ENCODE measurements at places on chromosomes 16 and 17.

DNA sequence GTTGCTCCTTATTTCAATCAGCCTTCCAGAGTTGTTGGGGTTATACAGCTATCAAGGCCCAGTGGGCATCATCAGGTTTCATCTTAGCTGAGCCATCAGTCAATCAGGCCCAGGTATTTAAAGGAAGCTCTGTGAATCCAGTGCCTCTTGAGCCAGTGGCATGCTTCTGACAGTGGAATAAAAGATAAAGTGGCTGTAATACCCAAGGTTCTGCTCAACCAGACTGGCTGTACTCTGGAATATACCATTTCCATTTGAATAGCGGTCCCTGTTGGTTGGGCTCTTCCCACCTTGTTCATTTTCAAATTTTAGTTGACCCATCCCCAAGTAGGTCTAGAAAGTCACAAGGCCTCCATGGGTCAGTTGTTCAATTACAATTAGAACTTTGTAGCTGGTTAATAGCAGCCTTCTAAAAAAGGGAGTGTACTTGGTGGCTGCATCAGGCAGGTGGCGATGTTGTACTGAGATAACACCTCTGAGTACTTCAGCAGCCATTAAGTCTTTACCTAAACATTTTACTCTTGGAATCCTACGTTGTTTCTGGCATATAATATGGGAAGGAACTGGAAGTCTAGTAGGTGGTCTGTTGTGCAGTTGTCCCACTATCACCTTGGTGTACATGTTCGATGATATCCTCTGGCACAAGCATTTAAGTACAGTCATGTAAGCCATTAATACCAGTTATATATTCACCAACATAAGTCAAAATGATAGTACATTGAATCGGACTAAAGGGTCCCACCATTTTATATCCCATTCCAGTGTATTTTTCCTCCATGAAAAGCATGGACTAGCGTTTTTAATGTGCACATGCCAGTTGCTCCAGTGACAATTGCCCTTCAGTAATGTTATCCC, 294.1 kb downstream of the BCAS3 start:
- no peak for DNase-seq

- no peak for DNase-seq
Measured at GRCh38 chr17:73867056-73867455, 222.8 kb upstream of the SDK2 start.

DNA sequence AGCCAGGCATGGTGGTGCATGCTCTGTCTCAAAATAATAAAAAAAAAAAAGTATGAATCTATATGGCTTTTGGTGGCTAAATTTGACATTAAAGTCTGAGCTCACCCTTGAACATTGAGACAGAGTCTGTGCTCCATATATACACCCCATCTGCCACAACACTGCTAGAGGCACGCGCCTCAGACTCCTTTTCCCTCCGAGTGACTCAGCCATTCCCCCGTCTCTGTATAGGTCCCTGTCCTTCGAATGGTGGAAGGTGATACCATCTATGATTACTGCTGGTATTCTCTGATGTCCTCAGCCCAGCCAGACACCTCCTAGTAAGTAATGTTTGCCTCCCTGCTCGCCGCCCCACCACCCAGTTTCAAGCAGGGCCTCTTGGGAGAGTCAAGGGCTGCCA, 4.5 kb upstream of the EFNB3 start:
- no peak for DNase-seq

DNA sequence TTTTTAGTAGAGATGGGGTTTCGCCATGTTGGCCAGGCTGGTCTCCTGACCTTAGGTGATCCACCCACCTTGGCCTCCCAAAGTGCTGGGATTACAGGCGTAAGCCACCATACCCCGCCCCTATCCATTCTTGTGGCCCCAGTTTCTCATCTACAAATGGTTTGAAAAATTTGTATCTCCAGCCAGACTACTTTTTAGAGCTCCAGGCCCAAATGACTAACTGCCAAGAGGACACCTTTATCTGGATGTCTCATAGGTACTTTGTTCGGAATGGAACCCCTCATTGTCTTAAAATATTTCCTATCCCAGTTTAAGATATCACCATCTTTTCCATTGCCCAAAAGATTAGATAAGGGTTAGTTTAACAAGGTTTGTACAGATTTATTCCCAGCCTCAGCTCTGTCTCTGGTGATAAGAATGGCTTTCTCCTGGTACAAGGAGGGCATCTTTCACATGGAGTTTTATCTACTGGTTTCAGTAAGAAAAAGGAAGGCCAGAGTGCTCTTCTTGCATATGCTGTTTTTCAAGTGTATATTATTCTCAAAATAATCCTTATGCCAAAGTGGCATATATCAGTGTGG, 4.9 kb upstream of the CDC27 start:
- DNase-seq: no peak

DNA sequence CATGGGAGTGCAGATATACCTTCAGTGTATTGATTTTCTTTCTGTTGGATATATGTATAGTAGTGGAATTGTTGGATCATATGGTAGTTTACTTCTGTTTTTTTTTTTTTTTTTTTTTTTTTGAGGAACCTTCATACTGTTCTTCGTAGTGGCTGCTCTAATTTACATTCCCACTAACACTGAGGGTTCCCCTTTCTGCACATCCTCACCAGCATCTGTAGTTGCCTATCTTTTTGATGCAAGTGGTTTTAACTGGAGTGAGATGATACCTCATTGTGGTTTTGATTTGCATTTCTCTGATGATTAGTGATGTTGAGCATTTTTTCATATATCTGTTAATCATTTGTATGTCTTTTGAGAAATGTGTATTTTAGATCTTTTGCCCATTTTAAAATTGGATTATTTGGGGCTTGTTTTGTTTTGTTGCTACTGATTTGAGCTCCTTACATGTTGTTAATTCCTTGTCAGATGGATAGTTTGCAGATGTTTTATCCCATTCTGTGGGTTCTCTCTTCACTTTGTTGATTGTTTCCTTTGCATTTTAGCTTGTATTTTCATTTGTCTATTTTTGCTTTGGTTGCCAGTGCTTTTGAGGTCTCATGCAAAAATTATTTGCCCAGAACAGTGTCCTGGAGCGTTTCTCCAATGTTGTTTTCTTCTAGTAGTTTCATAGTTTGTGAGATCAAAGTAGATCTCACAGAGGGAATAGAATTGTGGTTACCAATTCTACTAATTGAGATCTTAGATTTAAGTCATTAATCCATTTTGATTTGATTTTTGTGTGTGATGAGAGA, 25.0 kb upstream of the BCAS3 start:
- no peak for DNase-seq

DNA sequence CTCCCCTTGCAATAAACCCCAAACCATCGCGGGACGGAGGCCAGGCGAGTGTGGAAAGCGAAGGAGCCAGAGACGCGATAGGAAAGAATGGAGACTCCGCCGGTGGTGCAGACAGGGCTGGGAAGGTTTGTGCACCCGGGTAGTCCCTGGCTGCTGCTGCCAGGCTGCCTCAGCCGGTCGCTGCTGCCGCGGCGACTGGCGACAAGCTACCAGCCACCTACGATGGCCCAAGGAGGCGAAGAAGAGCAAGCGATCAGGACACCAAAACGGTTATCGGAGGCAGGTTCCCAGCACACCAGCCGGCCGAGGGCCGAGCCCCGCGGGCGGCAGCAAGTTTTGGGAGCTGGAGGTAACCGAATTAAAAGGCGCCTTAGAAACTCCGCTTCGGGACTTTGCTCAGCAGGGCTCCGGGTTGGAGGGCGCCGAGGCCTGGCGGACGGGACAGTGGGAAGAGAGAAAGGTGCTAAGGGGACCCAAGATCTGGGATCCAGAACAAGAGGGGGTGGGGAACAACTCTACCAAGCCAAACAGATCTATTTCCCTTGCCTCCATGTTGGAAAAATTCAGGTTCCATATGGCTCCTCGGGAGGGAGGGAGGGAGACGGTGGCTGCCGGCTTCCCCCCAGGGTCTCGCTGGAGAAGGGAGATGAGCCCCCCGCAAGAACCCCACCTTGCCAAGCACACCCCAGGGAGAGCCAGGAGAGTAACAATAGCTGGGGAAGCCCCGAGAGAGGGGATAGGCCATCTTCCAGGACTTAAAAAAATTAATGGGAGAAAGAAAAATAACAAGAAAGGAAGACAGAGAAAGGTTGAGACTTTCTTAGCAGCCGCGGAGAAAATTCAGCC, 9.7 kb upstream of the HOXB2 start:
- DNase-seq: no peak

- DNase-seq: no peak
Measured at GRCh38 chr16:23252310-23252709, 49.8 kb upstream of the SCNN1B start.

GRCh38 chr16:4472880-4473279, 1.5 kb downstream of the NMRAL1 start:
- DNase-seq: no peak

DNA sequence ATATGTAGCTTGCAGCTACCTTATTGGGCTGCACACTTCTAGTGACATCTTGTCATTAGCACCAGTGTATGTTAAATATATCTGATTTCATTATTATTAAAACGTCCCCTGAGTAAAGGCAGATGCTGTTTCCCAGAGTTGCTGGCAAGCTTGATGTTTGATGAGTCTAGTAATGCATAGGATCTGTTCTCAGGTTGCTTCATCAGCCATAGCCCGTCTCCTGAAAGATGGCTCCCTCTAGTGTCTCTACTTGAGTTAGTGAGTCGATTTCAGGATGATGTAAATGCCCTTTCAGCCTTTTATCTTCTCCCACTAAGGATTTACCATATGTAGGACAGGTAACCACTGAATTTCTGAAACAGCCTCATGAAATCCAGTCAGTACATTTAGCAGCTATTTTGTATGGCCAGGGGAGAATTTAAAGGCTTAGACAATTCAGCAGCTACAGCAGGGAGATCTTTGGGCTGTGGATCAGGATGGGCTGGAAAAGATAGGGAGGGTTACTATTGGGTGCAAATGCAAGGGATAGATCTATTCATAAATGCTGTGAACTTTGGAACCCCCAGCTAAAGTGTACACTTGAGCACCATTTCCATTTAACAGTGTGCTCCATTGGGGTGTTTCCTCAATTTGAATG, 376.3 kb downstream of the CNTNAP4 start:
- no peak for DNase-seq

DNA sequence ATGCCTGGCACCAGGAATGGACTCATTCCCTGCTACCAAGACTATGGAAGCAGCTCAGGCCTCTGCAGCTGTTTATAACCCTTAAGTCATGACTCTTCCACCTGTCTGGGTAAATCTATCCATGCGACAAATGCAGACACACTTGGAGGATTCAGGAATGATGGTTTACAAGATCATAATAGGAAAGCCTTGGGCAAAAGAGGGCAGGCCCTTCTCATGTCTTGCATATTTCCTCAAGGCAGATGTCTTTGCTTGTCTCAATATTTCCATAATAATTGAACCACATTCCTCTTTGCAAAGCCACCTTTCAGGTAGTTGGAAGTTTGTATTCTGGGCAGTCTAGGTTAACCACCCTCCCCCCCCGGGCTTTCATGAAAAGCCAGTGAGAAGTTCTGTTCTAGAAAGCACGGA, 884 bp upstream of the JPT1 start:
- no peak for DNase-seq

- no peak for DNase-seq
Measured at GRCh38 chr17:57631871-57632270, 113.2 kb downstream of the CCDC182 start.

DNA sequence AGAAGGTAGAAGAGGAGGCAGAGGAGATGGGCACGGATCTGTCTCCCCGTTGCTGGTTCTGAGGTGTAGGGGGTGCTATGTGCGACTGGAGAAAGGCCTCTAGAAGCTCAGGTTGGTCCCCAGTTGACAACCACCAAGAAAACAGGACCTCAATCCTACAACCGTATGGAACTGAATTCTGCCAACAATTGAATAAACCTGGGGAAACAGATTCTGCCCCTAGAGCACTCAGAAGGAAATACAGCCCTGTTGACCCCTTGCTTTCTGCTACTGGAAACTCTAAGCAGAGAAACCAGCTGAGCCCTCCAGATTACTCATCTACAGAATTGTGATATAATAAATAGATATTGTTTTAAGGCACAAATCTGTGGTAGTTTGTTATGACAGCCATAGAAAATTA, 313.0 kb upstream of the GOT2 start:
- DNase-seq: no peak

- DNase-seq: no peak
Measured at GRCh38 chr17:61335105-61335844, 64.4 kb upstream of the TBX2 start.

GRCh38 chr17:67388986-67389385, 11.9 kb downstream of the PITPNC1 start:
- no peak for DNase-seq

DNA sequence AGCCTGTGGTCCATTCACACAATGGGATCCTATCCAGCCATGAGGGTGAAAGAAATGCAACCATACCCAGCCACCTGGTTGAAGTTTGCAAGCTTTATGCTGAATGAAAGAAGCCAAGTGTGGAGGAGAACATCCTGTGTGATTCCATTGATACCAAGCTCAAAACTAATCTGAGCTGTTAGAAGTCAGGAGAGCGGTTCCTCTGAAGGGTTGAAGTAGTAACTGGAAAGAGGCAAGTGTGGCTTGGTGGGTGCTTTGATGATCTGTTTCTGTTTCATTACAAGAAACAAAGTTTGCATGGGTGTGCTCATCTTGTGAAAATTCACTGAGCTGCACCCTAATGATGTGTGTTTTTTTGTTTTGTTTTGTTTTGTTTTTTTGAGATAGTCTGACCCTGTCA, 99.4 kb downstream of the SALL1 start:
- DNase-seq: no peak

- no peak for DNase-seq
Measured at GRCh38 chr16:76278086-76278485, 885 bp downstream of the CNTNAP4 start.

DNA sequence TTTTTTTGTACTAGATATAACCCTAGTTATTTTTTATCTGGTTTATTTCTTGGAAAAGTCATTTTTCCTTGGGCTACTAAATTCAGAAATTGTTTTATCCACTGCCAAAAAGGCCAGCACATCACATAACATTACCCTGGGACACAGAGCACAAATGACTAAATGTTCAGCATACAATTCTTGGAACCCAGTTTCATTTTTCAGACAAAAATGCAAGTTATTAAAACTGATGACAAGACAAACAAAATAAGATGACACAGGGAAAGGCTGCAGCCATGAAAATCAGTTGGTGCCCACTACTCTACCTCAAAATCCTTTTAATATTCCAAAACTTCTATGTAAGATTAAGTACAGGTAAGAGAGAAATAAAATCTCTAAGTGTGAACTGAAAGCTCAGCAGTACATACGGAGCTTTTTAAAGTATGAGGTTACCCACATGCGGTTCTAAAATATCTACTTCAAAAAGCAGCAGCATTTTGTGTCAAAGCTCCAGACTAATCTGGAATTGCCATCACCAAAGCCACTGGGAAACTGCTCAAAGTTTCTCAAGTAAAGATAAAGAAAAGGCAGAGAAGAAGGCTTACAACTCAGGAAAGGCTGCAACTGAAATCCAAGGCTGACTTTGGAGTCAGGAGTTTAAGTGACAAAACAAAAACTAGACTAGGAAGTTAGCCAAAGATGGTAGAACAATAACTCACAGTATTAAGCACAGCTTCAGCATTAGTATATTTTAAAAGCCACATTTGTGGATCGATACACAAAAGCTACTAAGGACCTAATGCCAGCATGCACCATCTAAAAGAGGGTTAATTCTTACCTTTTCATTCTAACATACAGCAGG, 41.4 kb downstream of the AP1G1 start:
- no peak for DNase-seq
